Immature natural killer cell (primary cell): ENCODE measurements at places on chromosomes 4 and X.

GRCh38 chr4:16890651-16891050 is 7.8 kb downstream of the LDB2 start:
- DNase-seq = peak; percentile 35

GRCh38 chr4:88008122-88008742 is 797 bp downstream of the PKD2 start:
- DNase-seq = peak; percentile 12

GRCh38 chr4:111707491-111707890 is 437.8 kb upstream of the FAM241A start:
- no peak for DNase-seq

- no peak for DNase-seq
Measured at GRCh38 chr4:66704243-66704642, 841.1 kb downstream of the CENPC start.

- no peak for DNase-seq
Measured at GRCh38 chr4:141763374-141763773, 127.0 kb downstream of the IL15 start.

DNA sequence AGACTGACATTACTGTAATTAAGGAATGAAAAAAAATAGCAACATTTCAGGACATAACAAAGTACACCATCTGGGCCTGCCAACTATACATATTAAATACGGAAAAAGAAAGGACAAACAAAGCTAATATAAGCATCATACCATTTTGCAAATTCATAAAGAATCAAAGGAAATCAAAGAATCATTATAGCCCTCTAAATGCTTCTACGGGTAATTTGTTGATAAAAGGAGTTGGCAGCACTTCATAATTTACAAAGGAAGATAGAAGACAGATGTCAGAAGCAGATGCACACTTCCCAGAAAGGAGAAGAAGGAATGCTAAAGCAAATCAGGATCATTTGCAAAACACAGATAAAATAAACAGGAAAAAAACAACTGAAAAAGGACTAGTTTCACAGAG is 1757.3 kb downstream of the PCDH7 start:
- no peak for DNase-seq

DNA sequence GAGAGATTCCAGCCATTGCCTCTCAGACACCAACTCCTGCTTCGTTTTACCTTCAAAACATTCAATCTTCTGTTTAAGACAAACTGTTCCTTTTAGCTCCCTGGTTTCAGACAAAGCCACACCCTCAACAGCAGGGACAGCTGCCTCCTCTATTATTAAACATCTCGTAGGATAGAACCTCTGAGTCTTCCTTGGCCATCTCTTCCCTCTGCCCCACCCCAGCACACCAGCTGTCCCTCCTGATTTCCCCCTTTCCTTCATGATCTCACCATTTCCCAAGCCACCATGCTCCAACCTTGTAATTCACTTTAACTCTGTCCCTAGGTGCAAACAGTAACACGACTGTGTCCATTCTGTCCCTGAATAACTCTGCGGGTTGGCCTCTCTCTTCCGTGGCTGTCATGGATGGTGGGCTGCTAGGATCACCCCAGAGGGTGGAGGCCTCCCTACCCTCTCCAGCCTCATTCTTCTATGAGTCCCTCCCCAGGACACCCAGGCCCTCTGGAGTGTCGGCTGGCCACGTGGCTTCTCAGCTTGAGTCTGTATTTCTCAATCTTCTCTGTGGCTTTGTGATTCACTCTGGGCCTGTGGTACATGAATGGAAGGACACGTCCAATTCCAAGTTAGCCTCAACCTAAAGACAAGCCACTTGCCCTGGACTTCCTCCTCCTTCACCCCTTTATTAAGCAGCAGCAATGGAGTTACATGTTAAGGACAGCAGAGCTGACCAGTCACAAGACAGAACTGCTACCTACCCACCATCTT is 349.9 kb downstream of the FBXW7 start:
- DNase-seq = no peak

DNA sequence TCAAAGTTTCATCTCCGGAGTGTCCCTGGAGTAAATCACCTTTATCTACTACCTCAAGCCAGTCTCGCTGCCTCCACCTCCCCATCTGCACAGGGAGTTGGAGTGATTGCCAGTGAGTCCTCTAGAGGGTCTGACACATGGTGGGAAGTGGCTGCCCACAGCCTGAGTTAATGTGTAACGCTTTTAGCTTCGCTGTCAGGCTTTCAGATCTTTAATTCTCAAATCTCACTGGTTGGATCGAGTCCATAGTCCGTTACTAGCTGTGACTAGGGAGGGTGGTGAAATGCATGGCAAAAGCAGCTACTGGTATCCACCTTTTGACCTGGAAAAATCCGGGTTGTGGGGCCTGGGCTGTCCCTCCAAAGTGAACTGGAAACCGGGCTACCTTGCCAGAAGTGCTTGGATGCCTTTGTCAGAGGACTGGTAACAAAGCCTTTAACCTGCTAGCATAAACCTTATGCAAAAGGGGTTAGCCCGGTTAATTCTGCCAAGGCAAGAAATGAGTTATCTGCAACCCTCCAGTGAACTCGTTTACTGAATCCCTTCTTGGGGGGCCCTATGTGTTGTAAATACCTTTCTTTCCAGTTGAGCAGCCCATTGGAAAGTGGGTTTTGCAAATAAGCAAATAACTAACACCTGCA is 5.1 kb upstream of the WDR1 start:
- DNase-seq = no peak

- no peak for DNase-seq
Measured at GRCh38 chr4:46924789-46925529, 15.9 kb upstream of the COX7B2 start.

DNA sequence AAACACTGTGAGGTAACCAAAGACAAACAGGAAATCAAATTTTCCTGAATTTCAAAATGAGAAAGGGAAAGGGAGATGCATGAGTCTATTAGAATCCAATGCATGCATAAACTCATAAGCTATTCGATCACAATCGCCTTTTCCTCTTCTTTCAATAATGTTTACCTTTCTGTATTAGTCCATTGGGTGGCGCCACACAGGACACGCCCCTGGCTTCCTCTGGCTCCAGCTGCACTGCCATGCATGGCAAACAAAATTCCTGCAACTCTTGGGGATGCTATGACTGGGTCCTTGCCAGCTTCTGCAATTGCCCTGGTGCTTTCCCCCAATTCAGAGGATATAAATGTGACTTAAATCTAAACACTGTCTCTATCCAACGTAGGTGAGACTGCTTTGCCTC is 424.5 kb upstream of the PCDH7 start:
- no peak for DNase-seq

DNA sequence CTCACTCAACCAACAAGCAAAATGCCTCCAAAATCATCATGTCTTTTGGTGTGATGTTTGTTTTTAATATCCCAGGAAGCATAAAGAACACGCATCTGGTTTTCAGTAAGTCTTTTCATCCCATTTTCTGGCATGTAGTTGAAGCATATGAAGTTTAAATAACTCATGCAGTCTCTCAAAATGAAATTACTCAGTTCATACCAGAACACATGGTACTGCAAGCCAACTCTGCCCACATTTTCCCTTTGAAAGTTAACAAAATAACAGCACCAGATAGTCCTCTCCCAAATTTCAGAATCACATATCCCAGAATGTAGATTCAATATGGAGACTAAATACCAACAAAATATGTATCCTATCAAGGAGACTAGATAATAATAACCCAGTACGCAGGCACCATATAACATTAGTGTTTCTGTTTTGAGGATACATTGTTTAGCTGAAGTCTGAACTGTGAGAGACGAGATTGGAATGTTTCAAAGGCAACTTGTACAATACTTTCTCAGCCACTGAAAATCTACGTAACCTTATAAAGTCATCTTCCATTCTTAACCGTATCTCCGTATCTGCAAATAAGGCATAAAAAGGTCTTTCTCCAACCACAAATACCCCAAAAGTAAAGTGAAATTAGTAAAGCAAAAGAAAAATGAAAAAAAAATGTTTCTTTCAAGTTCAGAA is 23.1 kb downstream of the CORIN start:
- no peak for DNase-seq

DNA sequence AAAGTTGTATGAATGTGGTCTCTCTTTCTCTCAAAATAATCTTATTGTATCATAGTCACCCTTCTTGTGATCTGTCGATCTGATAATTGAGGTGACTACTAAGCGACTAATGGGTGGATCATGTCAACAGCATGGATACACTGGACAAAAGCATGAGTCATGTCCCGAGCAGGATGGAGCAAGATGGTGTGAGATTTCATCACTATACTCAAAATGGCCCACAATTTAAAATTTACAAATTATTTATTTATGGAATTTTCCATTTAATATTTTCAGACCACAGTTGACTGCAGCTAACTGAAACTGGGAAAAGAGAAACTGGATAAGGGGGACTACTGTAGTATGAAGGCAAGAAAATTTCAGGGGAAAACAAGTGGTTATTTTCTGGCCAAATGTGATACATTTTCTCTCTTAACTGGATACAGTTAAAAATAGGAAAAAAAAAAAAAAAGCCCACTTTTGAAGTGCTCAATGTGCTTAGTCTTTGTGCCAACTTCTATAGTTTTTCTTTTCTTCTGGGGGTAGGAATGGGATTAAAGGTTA is 25.3 kb downstream of the FAM241A start:
- DNase-seq = no peak

DNA sequence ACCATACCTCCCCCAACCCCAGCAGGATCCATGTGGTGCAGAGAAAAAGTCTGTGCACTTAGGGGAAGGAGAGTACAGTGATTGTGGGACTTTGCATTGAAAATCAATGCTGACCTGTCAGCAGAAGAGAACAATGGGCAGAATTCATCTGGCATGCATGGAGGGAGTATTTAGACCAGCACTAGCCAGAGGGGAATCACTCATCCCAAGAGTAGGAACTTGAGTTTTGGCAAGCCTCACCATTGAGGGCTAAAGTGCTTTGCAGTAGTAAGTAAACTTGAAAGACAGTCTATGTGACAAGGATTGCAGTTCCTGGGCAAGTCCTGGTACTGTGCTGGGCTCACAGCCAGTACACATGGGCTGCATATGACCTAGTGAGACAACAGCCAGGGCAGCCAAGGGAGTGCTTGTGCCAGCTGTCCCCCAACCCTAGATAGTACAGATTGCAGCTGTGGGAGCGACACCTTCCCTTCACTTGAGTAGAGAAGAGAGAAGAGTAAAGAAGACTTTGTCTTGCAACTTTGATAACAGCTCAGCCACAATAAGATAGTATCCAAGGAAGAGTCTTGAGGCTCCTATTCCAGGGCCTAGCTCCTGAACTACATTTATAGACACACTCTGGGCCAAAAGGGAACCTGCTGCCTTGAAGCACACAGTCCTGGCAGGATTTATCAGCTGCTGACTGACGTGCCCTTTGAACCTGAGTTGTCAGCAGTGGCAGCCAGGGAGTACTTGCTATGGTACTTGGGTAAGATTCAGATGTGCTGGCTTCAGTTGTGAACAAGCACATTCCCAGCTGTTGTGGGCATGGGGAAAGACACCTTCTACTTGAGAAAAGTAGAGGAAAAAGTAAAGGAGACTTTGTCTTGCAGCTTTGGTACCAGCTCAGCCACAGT is 48.7 kb downstream of the HDX start:
- no peak for DNase-seq

DNA sequence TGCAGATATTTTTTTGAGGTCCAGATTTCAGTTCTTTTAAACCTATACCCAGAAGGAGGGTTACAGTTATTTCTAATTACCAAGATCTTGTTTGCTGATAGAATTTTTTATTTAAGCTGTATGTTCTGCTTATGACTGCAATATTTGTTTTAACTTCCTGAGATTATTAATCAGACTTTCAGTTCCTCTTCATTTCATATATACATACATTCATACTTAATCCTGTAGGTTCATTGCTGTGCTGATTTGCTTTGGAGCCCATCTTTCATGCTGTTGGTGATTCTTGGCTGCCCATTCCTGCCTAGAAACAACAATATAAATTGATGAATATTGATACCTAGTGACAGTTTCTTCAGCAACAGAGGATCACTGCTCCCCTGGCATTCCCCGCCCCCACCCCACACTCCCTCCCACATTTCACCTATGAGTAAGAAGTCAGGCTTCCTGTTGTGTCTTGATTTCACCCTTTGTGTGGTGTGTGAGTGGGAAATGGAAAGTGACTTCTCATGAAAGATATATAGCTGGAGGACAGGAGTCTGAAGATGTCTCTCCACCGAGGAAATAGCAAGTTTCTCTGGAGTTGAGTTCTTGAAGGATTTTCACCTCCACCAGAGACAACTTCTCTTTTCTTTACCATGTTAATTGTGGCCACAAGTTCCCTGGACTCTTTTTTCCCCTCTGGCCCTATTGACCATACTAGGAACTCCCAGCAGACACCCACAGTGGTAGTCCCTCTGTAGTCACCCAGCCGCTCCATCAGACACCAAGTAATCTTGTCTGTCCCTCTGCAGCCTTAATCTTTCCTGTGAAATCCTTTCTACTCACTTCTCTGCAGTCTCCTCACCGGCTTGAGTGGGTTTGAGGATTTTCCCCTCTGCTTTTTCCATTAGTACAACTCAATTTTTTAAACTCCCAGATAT is 118.4 kb downstream of the ASB9 start:
- DNase-seq = no peak

DNA sequence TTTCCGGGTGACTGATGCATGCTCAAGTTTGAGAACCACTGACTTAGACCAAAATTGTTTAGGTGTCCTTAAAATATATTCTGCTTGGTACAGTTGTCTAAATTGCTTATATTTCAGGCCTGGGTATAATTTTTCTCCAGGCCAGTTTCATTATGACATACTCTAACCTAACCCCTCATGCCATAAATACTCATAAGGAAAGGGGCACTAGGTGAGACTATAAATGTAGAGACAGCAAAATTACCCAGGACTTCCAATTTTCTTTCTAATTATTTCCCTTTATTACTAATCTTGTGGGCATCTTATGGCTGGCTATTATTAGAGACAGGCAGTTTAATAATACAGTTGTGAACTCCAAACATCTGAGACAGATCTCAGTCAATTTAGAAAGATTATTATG is 150.2 kb downstream of the RRAGB start:
- no peak for DNase-seq
